Stimulated activated CD8-positive, alpha-beta memory T cell treated with anti-CD3 and anti-CD28 coated beads, Interleukin-7, amount 100 ng/mL, for 1 hour (primary cell): ENCODE measurements at places on chromosomes 6 and 20.

GRCh38 chr6:62528894-62529526, 243.0 kb upstream of the KHDRBS2 start:
- no peak for DNase-seq

GRCh38 chr20:43988867-43989266, 74.2 kb downstream of the TOX2 start:
- DNase-seq = no peak

GRCh38 chr6:42239736-42240375, 22.2 kb upstream of the MRPS10 start:
- no peak for DNase-seq

- DNase-seq = no peak
Observed at GRCh38 chr6:164967102-164967501, 342.3 kb downstream of the C6orf118 start.

DNA sequence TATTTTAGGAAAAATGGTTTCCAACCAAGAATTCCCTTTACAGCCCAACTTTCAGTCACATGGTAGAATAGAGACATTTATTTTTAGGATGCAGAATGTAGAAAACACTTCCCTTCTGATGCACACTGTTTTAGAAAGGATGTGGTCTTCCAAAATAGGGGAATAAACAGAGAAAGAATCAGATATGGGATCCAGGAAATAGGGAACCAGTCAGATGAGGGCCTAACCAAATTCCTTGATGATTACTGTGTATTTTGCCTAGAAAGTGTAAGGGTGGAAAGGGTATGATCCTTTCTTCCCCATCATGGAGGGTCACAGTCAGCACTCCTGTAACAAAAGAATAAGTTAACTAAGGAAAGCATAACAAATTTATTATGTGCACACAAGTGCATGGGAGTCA, 27.4 kb downstream of the SLX4IP start:
- no peak for DNase-seq

- DNase-seq = no peak
Observed at GRCh38 chr20:35166242-35166830, 5.5 kb upstream of the PROCR start.

DNA sequence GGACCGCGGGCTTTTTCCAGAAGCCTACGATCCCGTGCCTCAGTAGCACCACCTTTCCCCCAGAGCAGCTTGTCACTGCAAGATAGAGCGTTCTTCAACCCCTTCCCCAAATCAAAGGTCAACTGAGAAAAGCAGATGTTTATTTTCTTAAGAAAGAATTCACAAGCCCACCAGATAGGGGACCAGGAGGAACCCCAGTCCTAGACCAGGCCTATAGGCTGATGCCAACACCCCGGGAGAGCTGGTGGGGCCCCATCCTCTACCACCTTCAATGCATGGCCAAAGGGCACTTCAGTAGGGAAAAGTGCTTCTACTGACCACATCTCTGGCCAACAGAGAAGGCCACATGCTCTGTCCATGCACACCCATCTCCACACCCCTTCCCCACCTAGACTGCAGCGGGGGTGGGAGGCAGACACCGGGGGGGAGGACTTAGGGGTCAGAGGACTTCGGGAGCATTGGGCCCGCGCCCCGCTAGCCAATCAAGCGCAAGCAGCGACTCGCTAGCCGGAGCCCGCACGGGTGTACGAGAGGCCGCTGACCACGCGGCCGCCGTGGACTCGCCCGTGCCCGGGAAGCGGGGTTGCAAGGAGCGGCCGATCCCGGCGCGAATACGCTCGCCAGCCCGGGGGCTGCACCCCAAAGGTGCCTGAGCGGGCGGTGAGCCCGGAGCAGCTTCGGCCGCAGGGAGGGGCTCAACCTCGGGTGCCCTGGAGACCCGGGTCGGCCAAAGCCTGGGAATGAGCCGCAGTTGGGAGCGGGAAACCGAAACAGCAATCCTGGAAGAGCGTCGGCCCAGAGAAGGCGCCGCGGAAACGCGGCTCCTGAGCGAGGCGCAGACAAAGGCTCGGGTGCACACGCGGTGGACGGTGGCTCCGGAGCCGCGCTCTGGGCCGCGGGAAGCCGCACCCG, 2.8 kb downstream of the PDE10A start:
- no peak for DNase-seq

GRCh38 chr6:148414836-148415235, 72.2 kb downstream of the SASH1 start:
- DNase-seq = no peak

DNA sequence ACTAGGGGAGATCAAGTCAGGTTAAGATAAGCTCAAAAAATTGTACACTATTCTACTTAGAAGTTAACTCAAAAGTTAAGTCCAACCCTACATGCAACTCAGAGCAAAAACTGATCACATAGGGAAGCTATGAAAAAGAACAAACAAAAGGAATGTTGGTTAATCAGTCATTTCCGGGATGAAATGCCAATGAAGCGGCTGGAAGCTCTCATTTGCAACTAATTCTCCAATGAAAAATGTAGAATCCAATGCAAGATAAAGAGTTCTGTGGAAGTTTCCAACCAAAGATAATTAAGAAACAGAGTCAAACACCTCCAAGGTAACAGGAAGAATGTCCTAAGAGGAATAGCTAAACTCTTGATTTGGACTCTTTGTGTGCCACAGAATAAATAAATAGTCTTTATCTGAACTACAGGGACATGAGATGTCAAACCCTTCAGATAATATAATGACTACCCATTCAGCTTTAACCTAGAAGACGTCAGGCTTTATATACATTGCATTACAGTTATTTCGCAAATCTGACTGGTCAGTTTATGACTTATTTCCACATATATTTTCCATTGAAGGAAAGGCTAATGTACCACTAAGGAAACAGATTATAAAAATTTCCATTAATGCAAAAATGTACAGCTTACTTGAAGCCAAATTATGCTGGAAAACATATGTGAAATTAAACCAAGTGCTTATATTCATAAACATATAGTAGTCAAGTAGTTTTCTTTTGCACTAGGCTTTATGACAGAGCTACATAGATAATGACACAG, 48.0 kb upstream of the DST start:
- DNase-seq = no peak

DNA sequence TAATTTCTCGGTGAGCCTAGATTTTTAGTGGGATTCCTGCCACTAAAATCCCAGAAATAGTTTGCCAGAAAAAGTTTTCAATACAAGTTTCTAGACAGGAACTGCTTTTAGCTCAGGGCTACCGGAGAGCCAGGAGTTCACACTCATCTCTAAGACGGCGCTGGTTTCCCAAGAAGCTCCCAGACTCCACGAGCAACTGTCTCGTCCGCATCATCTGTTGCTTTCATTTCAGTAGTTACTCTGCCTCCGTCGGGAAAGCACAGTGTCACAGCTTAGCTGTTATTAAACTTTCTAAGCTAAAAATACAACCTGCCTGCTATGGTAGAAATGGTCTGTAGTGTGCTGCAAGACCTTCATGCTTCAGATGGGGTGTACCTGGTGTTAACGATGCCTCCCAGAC, 197.3 kb upstream of the SNX9 start:
- no peak for DNase-seq

DNA sequence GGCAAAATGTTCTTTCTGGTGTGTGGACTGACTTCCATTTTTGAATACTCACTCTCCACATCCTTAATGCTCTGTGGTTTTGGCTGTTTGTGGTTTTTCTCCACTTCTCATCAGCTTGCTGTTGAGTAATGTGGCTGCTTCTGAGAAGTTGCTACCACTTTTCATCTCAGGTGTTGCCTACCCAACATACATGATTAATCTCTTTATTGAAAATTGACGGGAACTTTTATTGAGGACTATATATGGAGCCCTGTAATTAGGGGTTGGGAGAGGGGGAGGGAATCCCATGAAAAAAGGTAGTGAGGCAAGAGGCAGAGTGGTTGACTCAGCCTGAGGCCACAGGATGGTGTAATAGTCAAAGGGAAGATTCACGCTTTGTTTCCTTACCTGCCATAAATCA, 17.6 kb downstream of the IL22RA2 start:
- no peak for DNase-seq

DNA sequence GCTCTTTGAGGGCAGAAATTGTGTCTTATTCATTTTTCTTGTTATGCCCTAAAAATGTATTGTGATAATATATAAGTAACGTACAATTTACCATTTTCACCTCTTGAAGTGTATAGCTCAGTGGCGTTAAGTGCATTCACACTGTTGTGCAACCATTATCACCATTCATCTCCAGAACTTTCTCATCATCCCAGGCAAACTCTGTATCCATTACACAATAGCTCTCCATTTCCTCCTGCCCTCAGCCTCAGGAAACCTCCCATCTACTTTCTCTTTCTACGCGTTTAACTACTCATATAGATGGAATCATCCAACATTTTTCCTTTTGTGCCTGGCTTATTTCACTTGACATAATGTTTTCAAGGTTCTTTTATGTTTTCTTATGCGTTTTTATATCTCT, 184.6 kb downstream of the ESR1 start:
- DNase-seq = no peak

DNA sequence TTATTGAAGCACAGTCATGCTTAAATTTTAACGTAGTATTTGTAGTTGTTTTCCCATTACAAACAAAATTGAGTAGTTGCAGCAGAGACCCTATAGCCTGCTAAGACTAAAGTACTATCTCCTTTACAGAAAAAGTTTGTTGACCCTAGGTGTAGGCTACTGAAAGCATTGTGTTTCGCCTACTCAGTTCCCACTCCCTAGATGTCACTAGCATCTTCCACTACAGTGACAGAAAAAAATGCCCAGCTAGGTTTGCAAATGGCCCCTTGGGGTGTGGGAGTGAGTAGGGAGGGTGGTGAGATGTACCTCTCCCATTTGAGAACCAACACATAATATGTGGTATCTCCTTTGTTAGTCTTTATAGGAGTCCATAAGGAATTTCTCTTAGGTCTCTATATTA, 34.5 kb downstream of the UBR2 start:
- DNase-seq = no peak

DNA sequence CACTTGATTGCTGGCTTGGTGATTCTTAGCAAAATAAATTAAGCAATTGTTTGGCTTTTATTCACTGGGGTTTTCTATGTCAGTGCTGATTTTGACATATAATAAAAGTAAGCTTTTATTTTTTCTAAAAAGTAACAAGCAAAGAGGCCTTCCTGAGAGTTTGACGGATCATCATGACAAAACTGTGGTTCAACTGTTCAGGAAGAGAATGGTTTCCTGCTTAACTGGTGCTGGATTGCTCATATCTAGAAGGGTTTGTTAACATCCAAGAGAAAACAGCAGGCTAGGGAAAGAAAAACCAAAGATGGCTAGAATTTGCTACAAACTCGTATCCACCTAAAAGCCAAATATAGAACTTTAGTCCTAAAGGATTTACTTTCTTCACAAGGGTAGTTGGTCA, 21.2 kb downstream of the SERPINB1 start:
- DNase-seq = no peak

GRCh38 chr20:25135031-25135430, 53.1 kb upstream of the VSX1 start:
- DNase-seq = no peak

DNA sequence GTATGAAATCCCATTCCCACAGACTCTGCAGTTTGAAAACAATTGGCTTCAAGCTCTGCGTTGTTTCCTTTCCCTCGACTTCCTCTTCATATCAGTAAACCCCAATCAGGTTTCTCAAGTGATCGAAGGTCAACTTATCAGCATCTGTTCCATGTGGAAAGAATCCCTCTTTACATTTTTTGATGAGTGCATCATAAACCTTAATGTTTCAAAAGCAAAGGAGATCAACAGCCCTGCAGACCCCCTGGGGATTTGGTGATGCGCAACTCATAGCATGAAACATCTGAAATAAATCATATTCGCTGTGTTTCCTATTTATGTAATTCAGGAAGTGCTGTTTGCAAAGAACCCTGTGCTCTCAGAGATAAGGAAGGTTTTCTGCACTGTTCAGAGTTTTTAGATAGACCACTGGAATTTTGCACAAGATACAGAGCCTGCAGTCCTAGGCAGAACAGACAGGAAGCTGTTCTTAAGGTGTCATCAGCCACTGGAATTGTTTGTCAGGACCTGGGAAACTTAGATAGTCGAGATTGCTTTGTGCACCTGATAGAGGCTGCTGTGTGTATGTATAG, 216.0 kb downstream of the HIVEP2 start:
- no peak for DNase-seq

- no peak for DNase-seq
Observed at GRCh38 chr6:40359808-40360207, 227.4 kb downstream of the LRFN2 start.

DNA sequence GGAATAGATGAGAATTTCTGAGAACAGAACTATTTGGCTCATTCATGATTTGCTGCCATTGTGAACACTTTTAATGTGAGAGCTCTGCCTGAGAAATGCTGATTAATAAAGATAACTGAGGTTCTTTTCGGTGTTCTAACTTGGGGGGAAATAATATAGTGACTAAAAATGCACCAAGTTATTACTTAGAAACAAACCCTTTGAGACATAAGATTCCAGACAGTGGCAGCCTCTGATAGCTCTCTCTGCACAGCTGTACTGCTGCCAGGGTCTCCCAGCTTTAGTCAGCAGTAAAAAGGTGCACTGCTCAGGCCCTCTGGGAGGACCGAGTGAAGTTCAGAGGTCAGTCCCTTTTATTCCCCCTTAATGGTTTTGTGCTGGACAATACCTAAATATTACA, 2.5 kb upstream of the PRDM1 start:
- DNase-seq = no peak

GRCh38 chr20:14617123-14617522, 279.7 kb upstream of the FLRT3 start:
- no peak for DNase-seq

GRCh38 chr20:38987777-38988176, 25.6 kb downstream of the DHX35 start:
- no peak for DNase-seq

GRCh38 chr6:157548635-157549467, 167.9 kb downstream of the ZDHHC14 start:
- no peak for DNase-seq

DNA sequence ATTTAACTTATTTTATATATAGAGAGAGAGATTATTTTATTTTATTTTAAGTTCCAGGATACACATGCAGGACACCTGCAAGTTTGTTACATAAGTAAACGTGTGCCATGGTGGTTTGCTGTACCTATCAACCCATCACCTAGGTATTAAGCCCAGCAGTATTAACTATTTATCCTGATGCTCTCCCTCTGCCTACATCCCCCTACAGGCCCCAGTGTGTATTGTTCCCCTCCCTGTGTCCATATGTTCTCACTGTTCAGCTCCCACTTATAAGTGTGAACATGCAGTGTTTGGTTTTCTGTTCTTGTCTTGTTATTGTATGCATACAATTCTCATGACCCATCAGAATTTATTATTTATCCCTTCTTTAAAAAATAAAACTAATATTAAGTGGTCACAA, 34.6 kb downstream of the FKBP1C start:
- no peak for DNase-seq

GRCh38 chr20:34382174-34382573, 19.1 kb downstream of the ITCH start:
- no peak for DNase-seq

DNA sequence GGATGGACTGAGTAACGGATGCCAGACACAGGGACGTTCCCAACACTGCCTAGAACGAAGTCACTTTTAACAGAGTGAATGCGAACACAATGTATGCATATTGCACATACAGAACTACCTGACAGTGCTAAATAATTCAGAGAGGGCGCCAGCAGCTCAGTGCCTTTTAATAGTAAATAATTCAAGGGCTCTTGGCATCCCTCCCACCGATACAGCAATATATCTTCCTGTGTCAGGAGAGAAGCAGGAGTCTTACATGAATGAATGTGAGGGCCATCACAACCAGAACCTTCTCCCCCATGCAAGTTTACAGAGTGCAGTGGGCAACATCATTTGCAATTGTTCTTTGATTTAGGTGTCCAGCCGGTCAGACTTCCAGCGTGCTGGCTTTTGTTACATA, 88.4 kb upstream of the KCNG1 start:
- DNase-seq = no peak
